HFF-Myc (cell line): ENCODE measurements at places on chromosomes 16 and 17.

DNA sequence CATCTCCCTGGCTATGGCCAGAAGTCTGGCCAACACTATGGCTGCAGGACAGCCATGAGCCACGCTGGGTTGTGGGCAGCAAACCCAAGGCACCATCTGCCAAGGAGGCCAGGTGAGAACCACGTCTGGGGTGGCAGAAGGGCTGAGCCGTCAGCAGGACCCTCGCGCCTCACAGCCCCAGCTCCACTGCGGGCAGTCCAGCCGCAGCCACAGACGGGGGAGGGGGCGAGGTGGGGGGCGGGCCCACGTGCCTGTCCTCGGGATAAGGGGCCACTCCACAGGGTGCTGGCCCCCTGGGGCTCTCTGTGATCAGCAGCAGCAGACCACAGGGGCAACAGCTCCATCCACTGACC is 6.5 kb upstream of the BAIAP2 start:
- no peak for DNase-seq

DNA sequence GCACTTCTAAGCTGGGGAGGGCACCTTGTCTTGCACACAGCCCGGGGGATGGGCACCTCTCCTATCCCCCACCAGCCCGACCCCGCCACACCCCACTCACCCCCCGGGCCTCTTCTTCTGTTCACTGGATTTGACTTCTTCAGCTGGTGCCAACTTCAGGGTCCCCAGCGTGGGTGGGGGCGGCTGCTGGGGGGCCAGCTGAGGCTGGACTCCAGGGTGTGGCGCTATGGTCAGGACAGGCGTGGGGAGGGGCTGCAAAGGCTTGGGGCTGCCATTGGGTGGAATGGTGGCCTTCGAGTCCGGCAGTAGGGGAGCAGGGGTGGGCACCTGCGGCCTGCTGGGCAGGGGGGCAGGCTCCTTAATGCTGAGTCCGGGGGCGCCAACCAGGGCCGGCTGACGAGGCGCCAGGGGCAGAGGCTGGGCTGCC is 6.1 kb downstream of the MNT start:
- DNase-seq: no peak

DNA sequence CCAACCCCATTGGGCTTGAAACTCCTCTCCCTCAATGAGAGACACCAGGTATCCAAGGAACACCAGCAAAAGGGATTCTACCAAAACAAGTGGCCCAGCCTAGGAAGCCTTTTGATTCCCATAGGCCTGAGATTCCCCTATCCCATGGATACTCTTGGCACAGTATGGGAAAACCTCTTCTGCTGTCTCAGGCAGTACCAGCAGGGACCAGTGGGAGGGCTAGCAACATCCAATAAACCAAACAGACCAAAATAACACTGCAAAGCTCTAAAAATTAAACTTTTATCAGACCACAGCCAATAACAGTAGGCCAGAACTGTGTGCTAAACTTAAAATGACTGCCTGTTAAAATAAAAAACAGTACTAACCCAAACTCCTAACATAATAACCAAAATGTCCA is 153.9 kb upstream of the CES5A start:
- DNase-seq: no peak

DNA sequence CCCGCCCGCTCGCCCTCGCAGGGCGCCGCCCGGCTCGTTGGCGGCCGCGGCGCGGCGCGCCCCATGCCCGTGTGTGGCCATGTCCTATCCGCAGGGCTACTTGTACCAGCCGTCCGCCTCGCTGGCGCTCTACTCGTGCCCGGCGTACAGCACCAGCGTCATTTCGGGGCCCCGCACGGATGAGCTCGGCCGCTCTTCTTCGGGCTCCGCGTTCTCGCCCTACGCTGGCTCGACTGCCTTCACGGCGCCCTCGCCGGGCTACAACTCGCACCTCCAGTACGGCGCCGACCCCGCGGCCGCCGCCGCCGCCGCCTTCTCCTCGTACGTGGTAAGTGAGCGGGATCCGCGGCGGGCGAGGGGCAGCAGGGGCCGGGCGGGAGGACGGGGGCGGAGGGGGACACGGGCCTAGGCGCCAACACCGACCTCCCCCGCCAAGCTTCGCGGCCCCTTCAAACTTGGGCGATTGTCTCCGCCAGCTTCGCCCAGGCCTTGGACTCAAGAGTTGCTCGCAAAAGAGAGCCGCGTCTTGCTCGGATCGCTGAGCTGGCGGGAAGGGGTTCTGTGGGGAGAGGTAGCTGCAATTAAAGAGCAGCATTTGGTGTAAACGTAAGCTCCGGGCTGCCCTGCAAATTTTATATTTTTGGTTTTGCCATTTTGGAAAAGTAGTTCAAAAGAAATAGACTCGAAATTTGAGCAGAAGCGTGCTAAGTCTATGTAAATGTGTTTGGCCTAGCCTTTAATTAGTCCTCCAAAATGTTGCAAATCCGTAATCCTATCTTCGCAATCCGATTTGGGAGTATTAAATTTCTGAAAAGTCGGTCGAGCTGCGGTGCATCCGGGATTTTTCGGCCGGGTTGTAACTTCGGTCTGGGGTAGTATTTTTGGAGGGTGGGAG is 702 bp downstream of the IRX5 start:
- no peak for DNase-seq

DNA sequence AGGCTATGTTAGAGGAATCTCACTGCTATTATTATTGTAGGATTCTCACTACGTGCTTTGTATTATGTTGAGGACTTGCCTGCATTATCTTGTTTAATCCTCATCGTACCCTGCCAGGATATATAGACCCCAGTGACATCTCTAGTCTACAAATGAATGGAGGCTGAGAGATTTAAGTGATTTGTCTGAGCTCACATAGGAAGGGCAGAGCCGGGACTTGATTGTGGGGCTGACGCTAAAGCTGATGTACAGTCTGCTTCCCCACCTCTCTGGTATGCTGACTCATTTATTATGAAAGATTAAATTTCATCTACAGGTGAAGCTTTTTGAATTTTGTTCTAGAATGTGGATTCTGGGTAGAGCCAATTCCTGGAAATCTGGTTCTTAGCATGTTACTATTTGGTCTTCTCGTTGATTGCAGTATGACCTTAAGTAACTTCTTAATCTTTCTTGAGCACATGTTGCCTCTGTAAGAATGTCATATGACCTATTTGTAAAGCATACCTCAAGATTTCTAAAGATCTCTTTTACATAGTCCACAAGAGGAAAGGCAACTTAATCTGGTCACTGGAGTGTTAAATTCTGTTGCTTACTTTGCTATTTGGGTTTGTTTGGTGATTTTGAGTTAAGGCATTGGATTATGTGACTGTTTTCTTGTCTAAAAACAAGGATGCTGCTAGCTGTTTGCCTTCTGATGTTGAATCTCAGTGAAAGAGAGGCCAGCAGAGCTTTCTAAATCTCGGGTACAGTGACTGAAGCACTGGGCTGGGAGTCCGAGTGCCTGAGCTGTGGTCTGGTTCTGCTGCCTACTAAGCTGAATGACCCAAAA is 12.4 kb downstream of the METTL9 start:
- no peak for DNase-seq

DNA sequence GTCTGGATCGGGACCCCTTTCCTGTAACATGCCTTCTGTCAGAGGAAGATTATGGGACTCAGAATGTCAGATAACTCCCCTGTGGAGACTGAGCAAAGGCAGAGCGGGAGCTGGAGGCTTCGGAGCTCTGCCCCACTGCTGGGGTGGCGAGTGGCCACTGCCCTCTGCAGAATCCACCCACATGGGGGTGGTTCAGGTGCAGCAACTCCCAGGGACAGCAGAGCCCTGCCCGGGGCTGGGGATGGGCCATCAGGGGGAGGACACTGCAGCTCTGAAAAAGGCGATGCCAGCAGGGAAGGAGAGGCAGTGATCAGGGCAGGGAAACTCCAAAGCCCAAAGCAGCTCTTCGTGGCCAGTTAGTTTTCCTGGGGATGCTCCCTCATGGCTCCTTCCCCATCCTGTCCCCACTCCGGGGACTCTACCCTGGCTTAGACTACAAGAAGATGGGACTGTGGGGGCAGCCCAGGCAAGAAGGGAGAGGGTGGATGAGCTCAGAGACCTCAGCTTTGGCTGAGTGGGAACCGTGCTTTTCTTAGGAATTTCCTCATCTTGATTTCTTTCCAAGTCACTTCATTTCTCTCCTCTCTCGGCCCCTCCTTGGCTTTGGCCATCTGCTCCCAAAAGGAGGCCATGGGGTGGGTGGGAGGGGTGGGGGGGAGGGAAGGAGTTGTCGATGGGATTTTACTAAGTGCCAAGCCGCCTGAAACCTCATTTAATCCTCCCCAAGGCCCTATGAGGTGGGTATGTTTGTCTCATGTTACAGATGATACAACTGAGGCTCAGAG is 4.0 kb downstream of the CA4 start:
- no peak for DNase-seq

DNA sequence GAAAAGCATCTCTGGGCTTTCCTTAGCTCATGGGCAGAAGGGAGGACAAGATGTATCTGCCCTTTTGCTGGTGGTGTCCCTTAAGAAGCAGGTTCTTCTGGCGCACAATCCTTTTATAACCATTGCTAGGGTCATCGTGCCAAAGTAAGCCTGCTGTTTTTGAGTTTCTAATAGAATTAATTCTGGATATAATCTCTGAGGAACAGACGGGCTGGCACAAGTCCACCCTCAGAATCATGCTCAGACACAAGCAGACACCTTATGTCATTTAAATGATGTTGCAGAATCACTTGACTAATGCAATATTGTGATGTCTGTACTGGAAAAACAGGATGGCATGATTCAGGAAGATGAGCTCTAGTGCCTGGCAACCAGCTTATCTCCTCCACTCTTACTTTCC is 18.8 kb upstream of the MMD start:
- no peak for DNase-seq

- no peak for DNase-seq
Observed at GRCh38 chr17:32267690-32268205, 2.1 kb downstream of the RHBDL3 start.

- no peak for DNase-seq
Observed at GRCh38 chr17:3770466-3770865, 30.5 kb downstream of the ITGAE start.

DNA sequence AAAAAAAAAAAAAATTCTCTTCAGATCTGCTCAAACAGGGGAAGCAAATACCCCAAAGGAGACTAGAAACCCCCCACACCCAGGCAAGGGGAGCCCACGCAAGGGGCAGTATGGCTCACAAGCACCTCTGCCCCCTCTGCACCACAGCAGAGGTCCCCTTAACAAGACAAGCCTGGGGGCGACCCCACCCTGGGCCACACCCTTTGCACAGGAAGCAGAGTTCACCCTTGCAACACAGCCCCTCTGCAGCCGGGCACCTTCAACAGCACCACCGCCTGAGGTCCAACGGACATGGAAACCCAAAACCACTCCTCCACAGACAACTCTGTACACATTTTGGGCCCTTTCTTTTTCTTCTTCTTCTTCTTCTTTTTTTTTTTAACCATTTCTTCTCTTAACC is 12.8 kb downstream of the AXIN1 start:
- no peak for DNase-seq

DNA sequence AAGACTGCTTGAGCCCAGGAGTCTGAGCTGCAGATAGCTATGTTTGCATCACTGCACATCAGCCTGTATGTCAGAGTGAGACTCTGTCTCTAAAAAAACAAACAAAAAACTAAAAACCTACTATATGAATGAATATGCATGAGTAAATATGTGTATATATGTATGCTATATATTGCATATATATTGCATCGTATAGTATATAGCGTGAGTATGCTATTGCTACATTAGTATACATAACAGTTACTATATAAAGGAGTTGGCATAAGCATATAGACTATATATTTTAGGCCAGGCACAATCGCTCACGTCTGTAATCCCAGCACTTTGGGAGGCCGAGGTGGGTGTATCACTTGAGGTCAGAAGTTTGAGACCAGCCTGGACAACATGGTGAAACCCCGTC is 16.1 kb downstream of the DDX42 start:
- no peak for DNase-seq

GRCh38 chr16:11016993-11017392 is 72.6 kb downstream of the CLEC16A start:
- no peak for DNase-seq

- DNase-seq: no peak
Observed at GRCh38 chr16:52182840-52183239, 364.1 kb downstream of the TOX3 start.

GRCh38 chr16:89084814-89085612 is 8.6 kb upstream of the ACSF3 start:
- DNase-seq: no peak

GRCh38 chr17:60154616-60155426 is 5.0 kb downstream of the CA4 start:
- DNase-seq: peak; percentile 85

GRCh38 chr16:66197668-66198278 is 168.7 kb upstream of the CDH5 start:
- no peak for DNase-seq

GRCh38 chr17:9294661-9295210 is 273.4 kb downstream of the NTN1 start:
- DNase-seq: no peak

GRCh38 chr16:77945126-77945525 is 77.2 kb upstream of the CLEC3A start:
- no peak for DNase-seq
